Ecto neural progenitor cell (in vitro differentiated cells): ENCODE measurements at places on chromosomes 4 and X.

DNA sequence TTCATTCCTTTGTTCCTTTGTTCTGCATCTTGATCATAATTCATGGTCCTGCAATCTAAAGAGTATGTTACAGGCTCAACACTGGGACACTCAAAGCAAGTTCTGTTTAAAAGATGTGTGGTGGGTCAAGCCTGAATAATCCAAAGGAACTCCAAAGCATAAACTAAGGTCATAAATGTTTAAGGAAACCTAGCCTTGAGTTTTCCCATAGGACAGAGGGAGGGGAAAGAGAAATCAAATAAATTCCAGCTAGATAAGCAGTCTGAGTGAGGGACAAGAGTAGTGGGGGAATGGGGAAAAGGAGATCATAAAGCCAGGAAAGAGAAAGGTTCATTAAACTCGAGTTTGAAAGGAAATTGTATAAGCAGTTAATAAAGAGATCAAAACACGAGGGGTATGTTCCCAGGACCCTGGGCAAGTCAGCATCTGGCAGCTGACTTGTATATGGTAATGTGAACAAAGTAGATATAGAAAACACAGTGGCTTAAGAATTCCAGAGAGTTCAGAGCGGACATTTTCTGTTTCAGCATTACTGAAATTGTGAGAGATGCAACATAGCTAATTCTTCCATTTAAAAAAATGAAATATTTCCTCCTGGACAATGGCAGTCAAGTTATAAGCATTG is 125.8 kb upstream of the EDNRA start:
- no peak for DNase-seq

- DNase-seq: no peak
Measured at GRCh38 chrX:123153846-123154335, 30.2 kb upstream of the GRIA3 start.

DNA sequence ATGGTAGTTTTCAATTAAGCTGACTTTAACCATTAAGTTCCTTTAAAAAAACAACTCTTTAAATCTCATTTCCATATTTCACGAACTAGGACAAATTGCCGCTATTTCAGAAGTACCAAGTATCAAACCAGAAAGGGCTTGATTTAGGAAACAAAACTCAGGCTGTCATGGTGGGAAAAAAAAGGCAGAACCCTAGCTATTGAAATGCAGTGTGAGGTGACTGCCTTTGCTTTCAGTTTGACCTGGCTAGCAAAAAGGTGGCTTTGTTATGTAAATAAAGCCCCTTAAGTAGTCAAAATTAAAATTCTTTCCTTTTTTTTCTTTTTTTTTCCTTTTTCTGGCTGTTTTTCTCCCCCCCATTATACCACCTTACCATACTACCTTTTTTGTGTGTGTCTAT is 40.6 kb upstream of the CYP2U1 start:
- DNase-seq: no peak

- DNase-seq: peak; percentile 77
Measured at GRCh38 chr4:41257257-41257901, 651 bp downstream of the UCHL1 start.
